NCI-H510A treated with DMSO at 0.1 percent for 48 hours (cell line): ENCODE measurements at places on chromosomes 5 and 9.

- peak; percentile 8 for DNase-seq
These were observed 113.3 kb upstream of the SPATA31D4 start for GRCh38 chr9:81814794-81815464.

GRCh38 chr5:69105996-69106906 lies 12.4 kb downstream of the SLC30A5 start:
- no peak for DNase-seq

DNA sequence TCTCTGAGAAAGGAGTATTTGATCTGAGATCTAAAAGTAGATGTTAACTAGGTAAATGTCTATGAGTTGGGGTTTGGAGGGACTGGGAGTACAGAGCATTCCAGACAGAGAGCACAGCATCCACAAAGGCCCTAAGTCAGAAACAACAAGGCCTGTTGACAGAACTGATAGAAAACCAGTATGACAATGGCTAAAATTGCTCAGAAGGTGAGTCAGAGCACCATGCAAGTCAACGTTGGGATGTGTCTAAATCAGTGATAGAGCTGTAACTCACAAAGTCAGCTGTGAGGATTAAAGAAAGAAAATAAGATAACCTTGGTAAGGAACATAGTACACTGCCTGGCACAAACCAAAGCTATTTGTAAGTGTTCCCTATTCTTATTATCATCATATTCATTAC lies 124.0 kb downstream of the CETN3 start:
- no peak for DNase-seq

DNA sequence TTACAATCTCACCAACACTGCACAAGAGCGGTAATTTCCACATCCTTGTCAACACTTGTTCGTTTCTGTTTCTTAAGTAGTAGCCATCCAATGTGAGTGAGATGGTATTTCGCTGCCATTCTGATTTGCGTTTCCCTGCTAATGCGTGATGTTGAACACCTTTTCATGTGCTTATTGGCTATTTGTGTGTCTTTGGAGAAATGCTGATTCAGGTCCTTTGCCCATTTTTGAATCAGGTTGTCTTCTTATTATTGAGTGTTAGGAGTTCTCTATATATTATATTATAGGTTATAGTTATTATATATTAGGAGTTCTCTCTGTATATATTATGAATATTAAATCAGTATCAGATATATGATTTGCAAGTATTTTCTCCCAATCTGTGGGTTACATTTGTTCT lies 59.9 kb upstream of the IRX4 start:
- DNase-seq: no peak

GRCh38 chr5:14016549-14016948 lies 72.1 kb upstream of the DNAH5 start:
- no peak for DNase-seq

GRCh38 chr5:181261320-181262049 lies 542 bp upstream of the TRIM52 start:
- no peak for DNase-seq

DNA sequence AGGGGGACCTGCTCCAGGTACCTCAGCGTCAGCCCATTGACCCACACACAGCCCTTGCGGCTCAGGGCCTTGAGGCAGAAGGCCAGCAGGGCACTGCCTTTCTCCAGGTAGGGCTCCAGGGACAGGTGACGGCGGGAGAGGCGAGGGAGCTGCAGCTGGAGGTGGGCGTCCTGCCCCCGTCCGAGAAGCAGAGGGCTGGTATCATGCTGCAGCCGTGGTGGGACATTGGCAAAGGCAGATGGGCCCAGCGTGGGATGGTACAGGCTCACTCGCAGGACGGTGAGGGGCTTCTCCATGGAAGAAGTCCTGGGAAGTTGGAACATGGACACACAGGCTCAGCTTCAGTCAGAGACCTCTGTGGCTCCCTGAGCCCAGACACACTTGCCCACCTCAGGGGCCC lies 2.5 kb upstream of the DCANP1 start:
- no peak for DNase-seq

GRCh38 chr9:87861332-87861731 lies 21.3 kb upstream of the SPATA31E1 start:
- no peak for DNase-seq

GRCh38 chr5:110104726-110105669 lies 415.3 kb downstream of the MAN2A1 start:
- no peak for DNase-seq

DNA sequence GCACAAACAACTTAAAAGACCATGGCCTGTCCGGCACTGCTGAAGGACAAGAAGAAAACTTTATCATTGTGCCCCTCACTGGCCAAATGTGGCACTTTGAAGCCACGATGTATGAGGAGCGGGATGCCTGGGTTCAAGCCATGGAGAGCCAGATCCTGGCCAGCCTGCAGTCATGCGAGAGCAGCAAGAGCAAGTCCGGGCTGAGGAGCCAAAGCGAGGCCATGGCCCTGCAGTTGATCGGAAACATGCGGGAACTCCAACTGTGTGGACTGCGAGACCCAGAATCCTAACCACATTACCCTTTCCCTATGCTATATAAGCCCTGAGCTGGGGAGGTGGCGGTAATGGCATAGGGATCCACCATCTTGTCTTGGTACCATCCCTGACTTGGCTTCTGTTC lies 497.9 kb downstream of the ANXA1 start:
- no peak for DNase-seq

DNA sequence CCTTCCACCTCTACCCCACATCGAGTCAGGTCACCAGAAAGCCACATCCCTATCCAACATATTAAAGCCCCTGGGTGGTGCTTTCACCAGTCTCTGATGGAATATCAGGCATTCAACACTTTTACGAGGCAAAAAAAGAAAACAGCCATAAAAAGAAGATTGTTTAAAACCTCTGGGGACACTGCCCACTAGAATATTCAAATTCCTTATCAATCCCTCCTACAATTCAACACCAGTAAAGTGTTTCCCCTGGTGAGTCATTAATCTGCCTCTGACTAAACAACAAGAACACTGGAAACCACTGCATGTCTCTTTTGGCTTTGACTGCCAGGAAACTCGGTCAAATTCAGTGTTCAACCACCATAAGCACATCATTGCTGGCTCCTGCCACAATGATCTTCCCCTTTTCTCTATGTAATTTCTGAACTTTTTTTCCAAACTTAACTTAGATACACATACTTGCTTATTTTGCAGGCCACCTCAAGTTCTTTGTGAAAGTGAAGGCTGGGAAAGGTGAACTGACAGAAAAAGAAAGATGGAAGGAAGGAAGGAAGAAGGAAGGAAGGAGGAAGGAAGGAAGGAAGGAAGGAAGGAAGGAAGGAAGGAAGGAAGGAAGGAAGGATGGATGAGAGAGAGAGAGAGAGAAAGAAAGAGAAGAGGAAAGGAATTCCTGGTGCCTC lies 105.3 kb downstream of the PAX5 start:
- DNase-seq: no peak

DNA sequence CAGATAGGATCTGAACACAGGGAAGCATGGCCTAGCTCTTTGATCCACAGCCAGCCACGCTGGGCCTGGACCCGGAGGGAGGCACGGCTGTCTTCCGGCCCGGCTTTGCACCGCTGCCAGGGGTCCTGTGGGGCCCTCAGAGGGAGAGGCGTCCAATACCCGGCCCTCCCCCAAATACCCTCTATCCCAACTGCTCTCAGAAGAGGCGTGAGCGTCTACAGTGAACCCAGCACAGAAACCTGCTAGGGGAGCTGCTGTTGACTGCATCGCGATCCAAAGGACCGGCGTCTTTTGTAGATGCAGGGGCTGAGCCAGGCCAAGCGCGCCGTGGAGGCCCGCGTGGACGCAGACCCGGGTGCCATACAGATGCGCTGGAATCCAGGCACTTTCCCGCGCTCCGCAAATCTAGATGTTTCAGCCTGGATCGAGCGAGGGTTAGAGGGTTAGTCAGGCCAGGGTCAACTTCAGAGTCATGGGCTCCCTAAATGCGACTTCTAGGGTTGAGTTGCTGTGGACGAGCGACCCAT lies 1.1 kb upstream of the TCF7 start:
- no peak for DNase-seq

DNA sequence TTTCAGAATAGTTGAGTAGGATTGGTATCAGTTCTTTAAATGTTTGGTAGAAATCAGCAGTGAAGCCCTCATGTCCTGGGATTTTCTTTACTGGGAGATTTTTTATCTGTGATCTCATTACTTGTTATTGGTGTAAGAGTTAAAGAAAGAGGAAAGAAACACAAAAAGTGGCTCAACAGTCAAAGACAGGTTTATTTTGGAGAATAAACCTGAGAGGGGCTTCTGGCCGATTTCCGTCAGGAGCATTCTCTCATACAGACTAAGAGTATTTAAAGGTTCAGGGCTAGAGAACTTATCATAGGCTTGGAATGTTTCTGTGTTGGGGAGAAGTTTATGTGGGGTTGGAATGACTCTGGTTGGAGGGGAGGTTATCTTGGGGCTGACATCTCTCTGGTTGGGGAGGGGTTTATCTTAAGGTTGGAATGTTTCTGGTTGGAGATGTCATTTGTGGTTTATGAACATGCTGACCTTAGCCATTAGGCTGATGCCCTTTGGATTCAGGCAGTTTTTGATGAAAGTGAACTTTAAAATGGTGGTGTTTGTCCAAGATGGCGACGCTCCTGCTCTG lies 62.5 kb downstream of the CFAP95 start:
- no peak for DNase-seq

DNA sequence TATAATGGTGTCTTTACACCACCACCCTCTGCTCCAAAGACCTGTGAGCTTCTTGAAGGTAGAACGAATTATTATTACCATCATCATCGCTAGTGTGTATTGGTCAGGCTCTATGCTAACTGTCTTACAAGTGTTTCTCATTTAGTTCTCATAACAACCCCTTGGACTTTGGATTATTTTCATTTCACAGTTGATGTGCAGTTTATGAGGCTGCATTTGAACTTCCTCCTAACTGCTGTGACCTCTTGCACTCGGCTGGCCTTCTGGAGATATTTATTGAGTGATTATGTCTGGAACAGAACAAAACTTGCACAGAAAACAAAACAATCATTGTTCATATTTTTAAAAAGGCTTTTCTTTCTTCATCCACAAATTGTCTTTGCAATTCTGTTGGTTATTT lies 306.3 kb upstream of the SGCD start:
- no peak for DNase-seq

DNA sequence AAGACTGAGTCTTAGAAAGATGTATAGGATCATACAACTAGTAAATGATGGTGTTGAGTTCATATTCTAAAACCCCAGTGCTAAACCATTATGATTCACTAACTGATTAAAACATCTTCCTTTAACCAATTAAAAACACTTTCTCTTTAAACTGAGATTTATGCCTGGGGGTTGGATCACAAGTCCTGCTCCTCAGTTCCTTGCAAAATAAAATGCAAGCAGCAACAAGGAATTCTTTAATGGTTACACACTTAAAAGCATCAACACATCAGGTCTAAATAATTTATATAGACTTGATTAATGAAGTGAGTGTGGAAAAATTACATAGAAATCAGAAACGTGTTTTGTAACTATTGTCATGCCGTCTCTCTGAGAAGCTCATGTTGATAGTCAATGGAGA lies 189.2 kb downstream of the TARS1 start:
- no peak for DNase-seq

GRCh38 chr5:14212838-14213237 lies 69.7 kb downstream of the TRIO start:
- DNase-seq: peak; percentile 62

DNA sequence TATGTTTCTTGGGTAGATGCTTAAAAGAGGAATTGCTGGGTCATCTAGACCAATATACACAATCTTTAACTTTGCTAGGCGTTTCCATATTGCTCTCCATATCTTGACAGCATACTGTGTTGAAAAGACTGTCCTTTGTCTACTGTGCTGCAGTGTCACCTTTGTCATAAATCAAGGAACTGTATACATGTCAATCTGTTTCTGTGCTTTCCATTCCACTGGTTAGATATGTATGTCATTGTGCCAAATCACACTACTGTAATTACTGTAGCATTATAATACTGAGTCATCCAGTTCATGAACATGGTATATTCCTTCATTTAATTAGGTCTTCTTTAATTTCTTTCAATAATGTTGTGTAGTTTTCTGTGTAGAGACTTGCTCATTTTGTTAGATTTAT lies 149.7 kb upstream of the RASGRF2 start:
- DNase-seq: no peak

- DNase-seq: no peak
These were observed 14.9 kb downstream of the IL4 start for GRCh38 chr5:132688536-132689339.

DNA sequence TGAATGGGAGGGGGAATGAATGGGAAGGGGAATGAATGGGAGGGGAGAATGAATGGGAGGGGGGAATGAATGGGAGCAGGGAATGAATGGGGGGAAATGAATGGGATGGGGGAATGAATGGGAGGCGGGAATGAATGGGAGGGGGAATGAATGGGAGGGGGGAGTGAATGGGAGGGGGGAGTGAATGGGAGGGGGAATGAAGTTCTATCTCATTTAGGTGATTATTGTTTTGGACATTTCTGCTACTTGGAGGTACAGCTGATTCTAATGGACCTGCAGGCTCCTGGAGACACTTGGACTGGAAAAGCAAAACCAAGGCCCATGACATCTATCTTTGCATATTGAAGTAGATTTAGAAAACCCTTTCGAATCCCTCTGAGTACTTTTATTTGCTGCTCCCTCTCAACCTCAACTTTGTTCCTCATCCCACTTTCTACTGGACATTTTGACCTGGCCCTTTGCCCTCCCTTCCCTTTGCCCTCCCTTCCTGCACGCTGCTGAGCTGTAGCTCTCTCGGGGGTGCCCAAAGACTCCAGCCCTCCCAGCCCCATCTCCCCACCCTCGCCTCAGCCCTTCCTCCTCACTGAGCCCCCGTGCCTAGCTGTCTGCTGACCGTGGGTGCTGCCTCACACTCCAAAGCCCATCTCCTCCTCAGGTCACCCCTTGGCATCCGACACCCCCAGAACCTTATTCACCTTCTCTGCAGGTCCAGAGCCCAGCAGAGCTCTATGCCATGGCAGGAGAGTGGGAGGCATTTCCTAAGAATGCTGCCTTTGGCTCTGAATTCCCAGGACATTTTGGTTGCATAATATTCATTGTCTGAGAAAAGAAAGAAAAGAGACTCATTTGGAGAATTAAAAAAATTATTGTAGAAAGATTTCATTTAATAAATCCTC lies 19.9 kb upstream of the LPCAT1 start:
- DNase-seq: no peak

GRCh38 chr5:640461-641330 lies 28.6 kb downstream of the CEP72 start:
- DNase-seq: no peak

DNA sequence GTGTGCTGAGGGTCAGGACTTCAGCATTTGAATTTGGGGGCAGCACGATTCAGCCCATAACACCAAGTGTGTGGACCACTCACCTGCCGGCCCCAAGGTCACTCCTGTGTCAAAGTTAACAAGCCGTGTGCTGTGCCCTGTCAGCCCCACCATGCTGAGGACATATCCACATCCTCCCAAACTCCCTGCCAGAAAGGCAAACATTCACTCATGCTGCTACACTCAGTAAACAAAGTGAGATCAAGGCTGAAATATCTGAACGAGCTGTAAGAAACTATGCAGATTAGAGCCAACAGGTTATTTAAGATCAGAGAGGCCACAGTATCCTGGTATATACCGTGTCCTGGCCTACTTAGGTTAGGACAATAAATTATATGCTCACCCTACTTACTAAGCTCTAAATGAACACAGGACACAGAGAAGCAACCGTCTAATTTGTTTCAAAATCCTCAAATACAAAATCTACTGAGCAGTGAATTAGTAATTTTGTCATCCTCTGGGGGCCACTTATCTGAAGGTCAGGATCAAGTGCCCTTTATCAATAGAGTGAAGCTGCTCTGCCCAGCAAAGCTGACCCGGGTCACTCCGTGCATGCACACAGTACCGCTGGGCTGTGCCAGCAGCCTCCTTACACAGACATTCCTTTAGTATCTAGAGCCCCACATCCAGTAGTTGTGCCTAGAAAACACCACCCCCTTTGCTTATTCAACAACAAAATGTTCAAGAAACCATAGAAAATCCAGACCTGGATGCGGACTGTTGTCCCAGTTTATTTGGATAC lies 28.2 kb downstream of the RETREG1 start:
- peak; percentile 44 for DNase-seq
